ENCODE measurements at places on chromosomes 6 and 20. TPM values are rescaled to one million over a fixed set of nuclear protein-coding genes. Genes with fewer than 3 reads are reported as not detected.

B3GALT4 gene
- polyA plus RNA-seq, result 4.0 TPM

MLN gene
- not detected for polyA plus RNA-seq

DNA sequence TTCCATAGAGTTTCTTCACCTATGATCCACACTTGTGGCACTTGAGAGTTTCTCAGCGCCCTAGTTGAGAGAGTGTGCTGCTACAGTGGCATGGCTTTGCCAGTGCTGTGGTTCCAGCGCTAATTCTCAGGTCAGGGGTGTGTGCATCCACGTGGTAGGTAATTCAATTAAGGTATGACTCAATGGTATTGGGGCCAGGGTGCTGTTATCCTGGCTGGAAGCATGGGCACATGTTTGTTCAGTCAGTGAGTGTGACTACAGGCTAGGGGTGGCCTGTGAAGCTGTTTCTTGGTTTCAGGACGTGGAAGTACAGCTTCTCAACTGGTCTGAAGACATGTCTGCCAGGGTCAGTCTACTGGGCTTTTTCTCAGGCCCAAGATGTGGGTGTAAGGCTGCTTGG, 3.0 kb upstream of the SEMG2 start:
- no peak for DNase-seq

- DNase-seq, result no peak
Measured at GRCh38 chr6:117138920-117139319, 126.4 kb upstream of the VGLL2 start.

GRCh38 chr6:80438772-80439171, 332.3 kb downstream of the BCKDHB start:
- DNase-seq, result peak; percentile 75

GRCh38 chr6:166768761-166769160, 141.7 kb upstream of the RPS6KA2 start:
- DNase-seq, result no peak

DNA sequence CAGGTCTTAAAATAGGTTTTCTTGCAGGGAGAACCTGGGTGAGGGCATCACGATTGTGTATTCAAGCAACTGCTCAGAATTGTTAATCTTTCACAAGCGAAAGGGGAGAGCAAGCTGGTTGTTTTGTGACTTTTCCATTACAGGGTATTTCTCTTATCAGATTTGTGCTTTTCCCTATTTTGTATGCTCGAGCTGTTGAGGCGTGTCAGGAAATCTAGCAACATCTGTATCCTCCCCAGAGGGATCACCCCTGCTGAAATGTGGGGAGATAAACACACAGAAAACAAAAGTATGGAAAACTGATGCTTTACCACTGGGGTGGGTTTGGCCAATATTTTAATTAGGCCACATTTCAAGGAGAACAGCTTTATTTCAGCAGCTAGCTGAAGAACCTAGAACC, 187.0 kb downstream of the DTNBP1 start:
- DNase-seq, result no peak

GRCh38 chr6:167565884-167566599, 241.2 kb downstream of the TTLL2 start:
- no peak for DNase-seq

GRCh38 chr6:158633127-158633526, 11.4 kb downstream of the DYNLT1 start:
- DNase-seq, result no peak

DNA sequence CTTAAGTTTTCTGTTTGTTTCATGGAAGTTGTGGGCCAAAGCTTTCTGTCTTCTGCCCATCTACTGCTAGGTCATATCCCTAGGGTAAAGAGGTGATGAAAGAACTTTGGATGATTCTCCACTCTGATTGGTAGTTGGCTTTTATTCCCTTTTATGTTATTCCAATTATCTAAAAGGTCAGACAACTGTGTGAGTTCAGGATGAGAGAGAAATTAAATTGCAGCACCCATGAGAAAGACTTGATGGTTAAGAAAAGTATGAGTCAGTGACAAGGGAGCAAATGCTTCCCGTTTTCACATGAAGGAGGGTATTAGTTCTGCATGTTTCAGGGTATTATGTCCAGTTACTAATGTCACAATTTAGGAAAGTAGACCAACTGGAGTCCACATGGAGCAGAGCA, 136.3 kb downstream of the CD109 start:
- DNase-seq, result no peak

DNA sequence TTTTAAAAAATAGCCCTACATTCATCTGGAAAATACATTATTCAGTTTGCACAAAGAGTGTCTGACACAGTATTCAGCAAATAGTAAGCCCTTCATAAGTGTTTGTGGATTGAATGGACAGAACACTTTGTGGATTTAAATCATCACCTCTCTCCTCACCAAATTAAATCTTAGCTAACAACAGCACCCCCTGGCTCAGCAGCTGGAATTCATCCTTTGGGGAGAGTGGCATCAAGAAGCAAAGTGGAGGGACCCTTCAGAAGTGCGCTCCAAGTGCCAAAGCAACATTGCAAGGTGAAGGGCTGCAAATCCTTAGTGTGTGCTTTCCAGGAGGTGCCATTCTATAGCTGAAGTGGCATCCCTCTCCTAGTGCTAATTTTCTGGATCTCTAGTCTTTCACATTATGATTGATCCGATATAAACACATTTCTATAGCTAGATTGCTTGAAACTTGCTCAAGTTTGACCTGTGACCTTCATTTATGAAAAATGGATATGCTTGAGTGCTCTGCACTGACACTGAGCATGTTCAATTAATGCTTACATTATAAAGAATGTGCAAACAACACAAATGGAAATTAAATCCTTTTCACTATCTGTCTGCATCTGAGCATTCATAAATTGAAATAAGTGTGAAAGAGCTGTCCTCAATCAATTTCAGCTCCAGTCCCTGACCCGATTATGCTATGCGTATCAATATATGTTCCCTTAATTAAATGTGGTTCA, 891.7 kb downstream of the C6orf118 start:
- DNase-seq, result no peak

Measured in BJ (cell line).